ENCODE measurements at places on chromosomes 12 and 14.

DNA sequence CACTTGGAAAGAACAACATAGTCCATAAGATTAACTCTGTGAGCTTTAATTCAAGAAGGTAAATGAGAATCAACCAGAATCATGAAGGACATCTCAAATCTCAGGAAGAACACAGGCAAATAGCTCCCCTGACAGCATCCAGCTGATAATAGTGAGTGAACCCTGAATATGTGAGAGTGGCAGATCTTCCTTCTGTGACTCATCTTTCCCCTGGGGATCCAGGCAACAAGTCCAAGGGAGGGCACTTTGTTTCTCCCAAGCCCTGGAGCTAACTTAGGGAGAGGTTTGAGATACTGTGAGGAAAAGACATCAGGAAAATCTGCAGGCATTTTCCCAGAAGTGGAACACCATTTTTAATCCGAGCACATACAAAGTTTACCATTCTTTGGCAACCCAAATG, 763.9 kb upstream of the MGAT4C start:
- no peak for DNase-seq

GRCh38 chr12:53551889-53552291, 44.6 kb upstream of the NPFF start:
- no peak for DNase-seq

- no peak for DNase-seq
Measured at GRCh38 chr12:95615749-95616148, 64.5 kb upstream of the USP44 start.

DNA sequence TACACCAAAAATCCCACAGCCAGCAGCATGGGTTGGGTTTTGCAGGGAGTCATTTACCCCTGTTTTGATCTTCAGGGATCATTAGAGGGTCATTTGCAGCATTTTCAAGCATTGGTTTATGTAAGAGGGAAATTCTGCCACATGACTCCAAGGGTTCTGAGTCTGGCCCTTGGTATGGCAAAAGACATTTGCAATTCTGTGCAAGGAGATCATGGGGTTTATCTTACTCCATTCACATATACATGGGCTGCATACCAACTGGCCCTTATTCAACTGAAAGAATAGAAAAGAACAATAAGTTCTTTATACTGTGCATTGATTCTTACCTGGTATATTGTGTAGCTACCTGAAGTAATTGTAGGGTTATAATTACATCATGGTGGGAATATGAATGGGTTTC, 13.7 kb downstream of the SIX4 start:
- no peak for DNase-seq

DNA sequence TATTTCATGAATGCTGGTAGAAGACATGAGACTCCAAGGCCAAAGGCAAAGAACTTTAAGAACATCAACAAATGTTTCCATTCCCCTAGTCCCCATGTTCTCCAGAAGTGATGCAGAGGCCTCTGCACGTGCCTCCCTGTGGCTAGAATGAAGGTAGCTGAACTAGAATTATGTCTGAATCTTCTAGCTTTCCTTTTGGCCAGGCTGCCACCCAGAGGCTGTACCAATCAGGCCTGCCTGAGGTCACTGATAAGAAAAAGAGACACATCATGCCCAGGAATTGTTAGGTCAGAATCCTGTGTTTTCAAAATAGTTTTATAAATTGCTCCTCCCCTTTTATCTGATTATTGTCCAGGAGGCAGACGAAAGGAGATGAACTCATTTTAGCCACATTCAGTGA, 188.0 kb upstream of the SLC16A7 start:
- no peak for DNase-seq
